ENCODE measurements at places on chromosomes 7 and 10.

- no peak for DNase-seq
These were observed 56.7 kb upstream of the KIAA1217 start for GRCh38 chr10:24152270-24152669.

DNA sequence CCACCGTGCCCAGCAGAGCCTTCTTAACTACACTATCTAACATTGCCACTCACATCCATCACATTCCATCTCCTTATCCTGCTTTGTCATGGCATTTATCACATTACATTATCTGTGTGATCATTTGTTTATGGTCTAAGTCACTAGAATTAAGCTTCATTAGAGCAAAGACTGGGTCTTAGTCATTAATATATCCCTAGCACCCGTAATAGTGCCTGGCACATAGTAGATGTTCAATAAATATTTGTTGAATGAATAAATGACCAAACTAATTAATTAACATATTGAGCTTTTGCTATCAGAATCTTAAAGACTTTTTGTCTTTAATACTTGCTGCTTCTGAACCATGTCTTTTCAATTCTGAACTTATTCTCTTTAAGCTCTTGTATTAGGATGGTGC is 5.9 kb upstream of the COPG2 start:
- DNase-seq: no peak

GRCh38 chr7:96993980-96994379 is 11.4 kb upstream of the DLX6 start:
- no peak for DNase-seq

- no peak for DNase-seq
These were observed 28.5 kb downstream of the CHCHD3 start for GRCh38 chr7:133053321-133053891.

DNA sequence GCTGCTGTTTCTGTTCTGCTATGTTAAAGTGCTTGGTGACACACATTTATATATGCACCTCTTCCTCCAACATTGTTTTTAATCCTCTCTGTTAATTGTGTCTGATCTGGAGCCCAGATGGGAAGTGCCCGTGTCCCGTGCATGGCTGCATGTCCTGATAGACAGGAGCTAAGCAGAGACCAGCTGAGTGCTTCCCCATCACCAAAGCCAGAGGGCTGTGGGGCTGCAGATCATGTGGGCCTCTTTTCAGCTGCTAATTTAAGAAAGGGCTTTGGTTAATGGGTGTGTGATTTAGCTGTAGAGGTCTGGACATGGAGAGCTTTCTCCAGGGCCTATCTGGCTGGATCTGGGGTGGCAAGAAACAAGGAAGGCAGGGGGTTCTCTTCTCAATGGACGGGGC is 96.5 kb upstream of the NPS start:
- no peak for DNase-seq

GRCh38 chr7:24903559-24903958 is 76.4 kb downstream of the OSBPL3 start:
- no peak for DNase-seq

- DNase-seq: no peak
These were observed 25.6 kb downstream of the VSTM4 start for GRCh38 chr10:49089557-49090188.

DNA sequence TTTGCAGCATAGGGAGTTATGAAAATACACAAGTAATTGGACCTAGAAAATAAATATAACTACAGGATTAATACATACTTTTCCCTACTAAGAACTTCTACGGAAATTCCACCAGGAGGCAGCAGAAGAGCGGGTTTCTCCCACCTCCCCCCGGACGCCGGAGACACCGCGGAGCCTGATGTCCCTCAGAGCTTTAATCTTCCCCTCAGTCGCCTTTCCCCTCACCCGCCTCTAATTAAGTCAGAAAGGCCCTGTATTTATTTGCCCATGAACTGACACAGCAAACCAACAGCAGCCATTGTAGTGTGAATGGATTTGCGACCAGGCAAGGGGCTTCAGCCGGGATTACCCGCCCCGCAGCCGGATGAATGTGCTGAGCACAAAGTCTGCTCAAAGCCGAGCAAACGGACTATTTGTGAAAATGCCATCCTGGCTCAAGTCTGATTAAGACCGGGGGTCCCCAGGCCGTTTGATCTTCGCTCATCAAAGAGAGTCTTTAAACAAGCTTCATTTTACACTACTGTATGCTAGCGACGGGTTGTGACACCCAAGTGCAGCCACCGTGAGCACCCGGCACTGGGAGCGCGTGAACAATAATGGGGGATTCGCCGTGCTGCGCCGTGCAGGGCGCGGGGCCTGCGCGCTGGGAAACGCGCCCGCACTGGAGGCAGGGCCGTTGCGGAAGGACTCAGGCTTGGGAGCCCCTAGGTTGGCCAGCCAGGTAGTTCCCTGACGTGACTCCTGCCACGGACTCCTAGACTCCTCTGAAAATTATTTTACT is 5.6 kb upstream of the DKK1 start:
- peak; percentile 32 for DNase-seq

DNA sequence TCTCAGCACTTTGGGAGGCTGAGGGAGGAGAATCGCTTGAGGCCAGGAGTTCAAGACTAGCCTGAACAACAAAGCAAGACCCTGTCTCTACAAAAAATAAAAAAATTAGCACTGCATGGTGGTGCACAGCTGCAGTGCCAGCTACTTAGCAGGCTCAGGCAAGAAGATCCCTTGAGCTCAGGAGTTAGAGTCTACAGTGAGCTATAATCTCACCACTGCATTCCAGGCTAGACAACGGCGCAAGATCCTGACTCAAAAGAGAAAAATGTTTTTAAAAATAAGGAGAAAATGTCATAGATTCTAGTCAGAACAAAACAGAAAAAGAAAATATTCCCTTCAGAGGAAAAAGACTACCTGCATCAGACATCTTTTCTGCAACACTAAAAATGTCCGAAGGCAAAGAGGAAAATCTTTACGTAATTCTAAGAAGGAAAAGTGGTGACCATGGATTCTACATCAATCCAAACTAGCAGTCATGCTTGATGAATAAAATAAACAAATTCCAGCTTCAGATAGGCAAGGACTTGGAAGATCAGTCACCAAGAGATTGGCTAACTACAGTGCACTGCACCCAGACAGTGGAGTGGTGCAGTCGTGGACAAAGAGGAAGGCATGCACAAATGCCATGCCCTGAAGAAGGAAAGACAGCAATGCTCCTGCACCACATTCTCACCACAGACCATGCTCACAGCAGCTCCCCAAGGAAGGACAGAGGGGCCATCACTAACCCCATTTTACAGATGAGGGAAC is 54.3 kb downstream of the ERCC6 start:
- no peak for DNase-seq

DNA sequence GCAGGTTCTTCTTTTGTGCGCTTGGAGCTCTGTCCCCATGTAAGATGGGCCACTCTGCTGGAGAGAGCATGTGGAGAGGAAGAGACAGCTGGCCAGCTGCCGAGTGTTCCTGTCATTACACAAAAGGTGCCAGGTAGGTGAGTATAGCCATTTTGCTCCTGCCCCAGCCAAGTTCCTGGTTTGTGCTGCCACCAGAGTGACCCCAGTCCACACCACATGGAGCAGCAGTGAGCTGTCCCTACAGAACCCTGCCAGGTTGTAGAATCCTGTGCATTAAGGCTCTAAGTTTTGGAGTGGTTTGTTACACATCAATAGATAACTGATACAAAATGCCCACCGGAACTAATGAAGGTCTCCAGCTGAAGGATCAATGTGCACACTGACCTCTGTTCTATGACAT is 84.6 kb upstream of the GHITM start:
- no peak for DNase-seq

DNA sequence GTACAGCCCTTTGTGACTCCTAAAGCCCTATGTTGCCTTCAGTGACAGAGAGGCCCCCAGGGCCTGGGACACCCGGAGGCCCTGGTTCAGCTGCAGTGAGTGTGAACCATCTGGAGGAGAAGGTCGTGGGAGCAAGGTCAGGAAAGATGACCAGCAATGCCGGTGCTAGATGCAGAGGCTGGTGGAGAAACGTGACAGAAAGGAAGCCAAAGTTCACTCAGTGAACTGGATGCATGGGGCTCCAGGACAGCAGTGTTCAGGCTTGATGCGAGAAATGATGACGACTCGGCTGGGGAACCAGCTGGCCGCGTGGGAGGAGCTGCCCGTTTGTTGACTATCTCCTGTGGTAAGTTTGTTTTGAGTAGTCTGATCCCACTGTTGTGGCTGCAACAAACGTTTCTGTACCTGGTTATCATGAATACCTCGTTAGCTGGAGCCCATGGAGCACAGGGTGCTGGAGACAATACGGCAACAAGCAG is 54.1 kb upstream of the MKRN1 start:
- DNase-seq: peak; percentile 35
